Aorta (tissue), 5 donors: ENCODE measurements at places on chromosomes 1 and 21.

GRCh38 chr1:44812822-44813543 is 4.7 kb downstream of the BTBD19 start:
- DNase-seq, result peak; percentile 80

DNA sequence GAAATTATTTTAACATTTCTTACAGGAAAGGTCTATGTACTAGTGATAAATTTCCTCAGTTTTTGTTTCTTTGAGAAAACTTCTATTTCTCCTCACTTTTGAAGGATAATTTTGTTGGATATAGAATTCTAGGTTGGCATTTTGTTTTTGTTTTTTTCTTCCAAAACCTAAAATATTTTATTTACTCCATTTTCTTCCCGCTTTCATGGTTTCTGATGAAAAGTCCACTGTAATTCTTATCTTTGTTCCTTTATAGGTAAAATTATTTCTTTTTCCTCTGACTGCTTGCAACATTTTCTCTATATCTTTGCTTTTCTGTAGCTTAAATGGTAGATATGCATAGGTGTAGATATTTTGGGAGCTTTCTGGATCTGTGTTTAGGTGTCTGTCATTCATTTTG is 153.9 kb upstream of the DSCAM start:
- no peak for DNase-seq

DNA sequence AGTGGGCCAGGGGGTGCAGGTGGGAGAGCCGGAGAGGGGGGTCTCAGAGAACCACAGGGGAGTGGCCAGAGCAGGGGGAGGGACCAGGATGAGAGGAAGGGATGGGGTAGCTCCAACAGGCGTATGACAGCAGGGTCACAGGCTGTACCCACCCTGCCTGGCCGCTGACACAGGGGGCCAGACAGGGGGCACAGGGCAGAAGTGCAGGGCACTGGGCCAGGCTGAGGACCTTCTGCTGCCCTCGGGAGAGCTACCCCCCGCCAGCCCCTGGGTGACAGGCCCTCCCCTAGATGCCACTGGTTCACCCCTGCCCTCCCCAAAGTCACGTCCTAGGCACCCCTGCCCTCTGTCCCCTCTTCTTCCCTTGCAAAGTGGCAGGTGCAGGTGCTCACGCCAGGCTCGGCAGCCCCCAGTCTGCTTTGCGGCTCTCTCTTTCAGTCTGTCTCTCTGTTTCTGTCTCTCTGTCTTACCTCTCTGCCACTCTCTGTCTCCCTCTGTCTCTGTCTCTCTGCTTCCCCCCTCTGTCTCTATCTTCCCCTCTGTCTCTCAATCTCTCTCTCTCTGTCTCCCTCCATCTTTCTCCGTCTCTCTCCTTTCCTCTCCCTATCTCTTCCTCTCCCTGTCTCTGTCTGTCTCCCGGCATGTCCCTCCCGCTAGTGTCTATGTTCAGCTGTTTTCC is 48.5 kb downstream of the WNT9A start:
- DNase-seq, result peak; percentile 15

GRCh38 chr1:75986478-75986877 is 54.3 kb upstream of the ASB17 start:
- no peak for DNase-seq

DNA sequence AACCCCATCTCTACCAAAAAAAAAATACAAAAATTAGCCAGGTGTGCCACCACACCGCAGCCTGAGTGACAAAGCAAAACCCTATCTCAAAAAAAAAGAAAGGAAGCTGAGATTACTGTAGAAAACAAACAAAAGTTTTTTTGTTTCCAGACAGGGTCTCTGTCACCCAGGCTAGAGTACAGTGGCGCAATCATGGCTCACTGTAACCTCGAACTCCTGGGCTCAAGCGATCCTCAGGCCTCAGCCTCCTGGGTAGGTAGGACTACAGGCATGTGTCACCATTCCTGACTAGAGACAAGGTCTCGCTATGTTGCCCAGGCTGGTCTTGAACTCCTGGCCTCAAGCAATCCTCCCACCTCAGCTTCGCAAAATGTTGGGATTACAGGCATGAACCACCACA is 2.8 kb upstream of the PYGO2 start:
- DNase-seq, result no peak

DNA sequence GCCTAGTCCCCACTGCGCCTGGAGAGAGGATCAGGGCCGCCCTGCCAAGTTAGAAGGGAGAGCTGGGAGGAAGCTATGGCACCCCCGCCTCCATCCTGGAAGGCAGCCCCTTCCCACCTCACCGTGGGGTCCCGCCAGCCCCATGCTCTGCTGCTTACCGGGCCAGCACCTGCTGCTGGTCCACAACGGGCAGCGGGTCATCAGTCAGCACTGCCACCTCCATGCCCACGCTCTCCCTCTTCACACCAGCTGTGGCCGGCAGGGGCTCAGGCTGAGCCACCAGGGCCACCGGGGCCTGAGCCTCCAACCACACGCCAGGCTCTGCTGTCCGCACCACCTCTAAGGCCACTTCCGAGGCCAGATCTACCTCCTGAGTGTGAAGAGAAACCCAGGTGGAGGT is 23.5 kb upstream of the DDOST start:
- DNase-seq, result no peak

- DNase-seq, result no peak
Measured at GRCh38 chr1:206706806-206707366, 22.2 kb downstream of the MAPKAPK2 start.

- DNase-seq, result no peak
Measured at GRCh38 chr1:58883888-58884482, 100.1 kb upstream of the JUN start.

DNA sequence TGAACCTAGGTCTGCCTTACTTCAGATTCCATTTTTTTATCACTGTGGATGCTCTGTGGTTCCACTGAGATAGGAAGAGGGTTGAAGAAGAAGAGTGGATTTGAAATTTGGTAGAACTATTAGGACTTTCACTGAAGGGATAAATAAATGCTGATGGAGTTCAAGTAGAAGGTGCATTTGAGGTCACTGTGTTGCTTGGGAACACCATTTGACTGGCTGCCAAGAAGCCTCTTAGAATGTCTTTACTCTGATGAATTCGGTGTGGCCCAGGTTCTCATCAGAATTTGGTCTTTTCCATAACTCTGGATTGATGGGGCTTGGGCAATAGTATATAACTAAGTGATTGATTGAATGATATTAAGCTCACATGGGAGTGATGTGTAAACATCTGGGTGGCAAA is 11.9 kb downstream of the XPR1 start:
- no peak for DNase-seq

DNA sequence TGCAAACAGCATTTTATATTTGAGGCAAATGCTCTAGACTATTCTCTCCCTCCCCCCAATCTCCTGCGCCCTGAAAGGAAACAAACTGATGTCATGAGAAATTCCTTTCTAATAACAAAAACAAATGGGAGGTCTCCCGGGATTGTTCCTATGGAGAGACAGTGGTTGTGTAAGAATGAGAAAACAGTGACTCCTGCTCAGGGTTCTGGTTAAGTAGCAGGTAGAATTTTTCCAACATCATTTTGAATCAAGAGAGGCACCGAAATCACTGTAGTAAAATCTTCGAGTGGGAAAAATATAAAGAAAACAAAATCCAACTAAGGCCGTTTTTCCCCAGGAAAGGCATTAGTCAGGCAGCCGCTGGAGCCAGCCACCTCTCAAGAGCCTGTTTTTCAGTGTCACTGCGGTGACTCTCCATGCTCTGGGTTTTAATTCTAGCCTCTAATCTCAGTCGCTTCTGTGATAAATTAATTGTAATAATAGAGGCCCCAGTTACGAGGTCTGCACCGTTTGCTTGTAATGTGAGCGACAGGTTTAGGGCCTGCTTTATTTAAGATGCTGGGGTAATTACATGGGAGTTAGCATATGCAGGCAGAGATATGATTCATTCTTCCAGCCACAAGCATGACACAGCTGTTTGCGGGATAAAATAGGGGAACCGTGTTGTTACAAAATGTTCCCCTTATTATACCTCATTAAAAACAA is 80.3 kb downstream of the RNF220 start:
- DNase-seq, result no peak

DNA sequence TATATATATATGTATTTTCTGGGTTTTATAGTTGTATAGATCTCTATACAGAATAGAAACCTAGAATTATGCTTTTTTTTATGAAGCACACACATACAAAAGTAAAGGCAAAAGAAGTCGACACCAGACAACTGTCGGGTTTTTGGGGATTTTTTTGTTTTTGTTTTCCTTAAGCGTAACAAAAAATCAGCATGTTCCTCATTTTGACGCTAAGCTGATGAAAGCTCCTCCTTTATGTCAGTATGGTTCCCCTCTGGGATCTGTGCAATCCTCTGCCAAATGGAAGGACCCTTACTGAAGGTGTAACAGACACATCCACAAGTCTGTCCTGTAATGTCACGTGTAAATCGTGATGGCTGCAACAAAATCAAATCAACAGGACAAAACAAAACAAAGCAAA is 226.2 kb downstream of the RHOU start:
- DNase-seq, result no peak

DNA sequence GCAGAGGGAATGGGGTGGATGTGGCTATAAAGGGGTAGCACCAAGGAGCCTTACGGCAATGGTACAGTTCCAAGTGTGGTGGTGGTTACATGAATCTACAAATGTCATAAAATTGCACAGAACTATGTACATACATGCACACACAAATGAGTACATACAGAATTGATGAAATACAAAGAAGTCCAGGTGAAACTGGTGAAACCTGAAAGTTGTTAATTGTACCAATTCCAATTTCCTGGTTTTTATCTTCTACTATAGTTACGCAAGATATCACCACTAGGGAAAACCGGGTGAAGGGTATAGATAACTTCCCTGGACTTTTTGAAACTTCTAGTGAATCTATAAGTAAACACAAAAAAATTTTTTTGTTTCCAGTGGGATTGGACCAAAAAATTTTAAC is 18.9 kb downstream of the HSF2BP start:
- DNase-seq, result no peak

- no peak for DNase-seq
Measured at GRCh38 chr1:178057912-178058534, 35.9 kb upstream of the RASAL2 start.

DNA sequence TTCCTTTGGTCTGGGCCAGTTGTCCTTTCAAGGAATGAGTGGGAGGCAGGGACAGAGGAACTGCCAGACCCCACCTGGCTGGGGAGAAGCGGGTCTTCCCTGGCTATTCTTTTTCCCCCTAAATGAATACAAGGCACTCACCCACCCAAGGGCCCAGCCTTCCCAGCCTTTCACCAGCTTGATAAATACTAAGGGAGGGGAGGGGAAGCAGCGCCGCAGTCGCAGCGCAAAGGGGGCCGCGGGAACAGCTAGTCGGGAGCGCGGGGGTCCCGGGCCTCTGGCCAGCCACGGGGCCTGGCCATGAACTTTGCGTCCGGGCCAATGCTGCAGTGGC is 91.3 kb upstream of the VAMP3 start:
- no peak for DNase-seq

DNA sequence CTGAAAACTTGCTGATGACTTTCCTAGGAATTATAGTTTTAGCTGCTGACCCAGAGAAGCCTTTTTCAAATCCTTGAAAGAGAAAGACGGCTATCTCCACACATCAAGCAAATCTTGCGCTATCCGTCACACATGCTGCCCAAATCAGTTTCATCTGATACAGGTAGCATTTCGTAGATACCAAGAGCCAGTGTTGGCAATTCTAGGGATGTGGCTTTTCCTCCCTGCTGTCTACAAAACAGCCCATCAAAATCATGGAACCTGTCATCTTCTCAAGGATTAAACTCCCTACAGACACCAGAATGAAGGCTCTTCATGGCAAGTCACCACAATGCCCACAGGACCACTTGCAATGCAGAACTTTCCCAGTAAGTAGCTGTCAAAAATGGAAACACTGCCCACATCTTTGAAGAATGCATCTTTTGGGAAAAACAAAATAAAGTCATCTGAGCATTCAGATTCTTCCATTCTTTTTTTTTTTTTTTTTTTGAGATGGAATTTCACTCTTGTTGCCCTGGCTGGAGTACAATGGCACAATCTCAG is 10.4 kb downstream of the STX6 start:
- DNase-seq, result no peak

- DNase-seq, result no peak
Measured at GRCh38 chr1:2540816-2541492, 10.9 kb upstream of the HES5 start.

DNA sequence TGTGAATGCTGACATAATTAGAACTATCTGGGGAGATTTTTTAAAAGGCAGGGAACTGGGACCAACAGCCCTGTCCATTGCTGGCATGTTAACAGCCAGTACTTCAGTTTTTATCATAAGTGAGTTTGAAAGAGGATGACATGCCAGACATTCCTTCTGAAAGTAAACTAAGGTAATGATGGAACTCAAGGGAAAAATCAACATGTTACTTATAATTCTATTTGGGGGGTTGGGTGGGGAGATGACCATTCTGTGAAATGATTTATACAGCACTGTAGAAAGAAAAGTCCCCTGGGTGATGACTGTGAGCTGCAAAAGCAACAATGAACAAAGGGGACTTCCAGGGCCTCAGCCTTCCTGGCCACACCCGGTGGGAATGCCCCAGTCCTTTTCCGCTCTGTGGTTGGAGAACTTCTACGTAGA is 5.4 kb upstream of the LAMC2 start:
- peak; percentile 83 for DNase-seq

DNA sequence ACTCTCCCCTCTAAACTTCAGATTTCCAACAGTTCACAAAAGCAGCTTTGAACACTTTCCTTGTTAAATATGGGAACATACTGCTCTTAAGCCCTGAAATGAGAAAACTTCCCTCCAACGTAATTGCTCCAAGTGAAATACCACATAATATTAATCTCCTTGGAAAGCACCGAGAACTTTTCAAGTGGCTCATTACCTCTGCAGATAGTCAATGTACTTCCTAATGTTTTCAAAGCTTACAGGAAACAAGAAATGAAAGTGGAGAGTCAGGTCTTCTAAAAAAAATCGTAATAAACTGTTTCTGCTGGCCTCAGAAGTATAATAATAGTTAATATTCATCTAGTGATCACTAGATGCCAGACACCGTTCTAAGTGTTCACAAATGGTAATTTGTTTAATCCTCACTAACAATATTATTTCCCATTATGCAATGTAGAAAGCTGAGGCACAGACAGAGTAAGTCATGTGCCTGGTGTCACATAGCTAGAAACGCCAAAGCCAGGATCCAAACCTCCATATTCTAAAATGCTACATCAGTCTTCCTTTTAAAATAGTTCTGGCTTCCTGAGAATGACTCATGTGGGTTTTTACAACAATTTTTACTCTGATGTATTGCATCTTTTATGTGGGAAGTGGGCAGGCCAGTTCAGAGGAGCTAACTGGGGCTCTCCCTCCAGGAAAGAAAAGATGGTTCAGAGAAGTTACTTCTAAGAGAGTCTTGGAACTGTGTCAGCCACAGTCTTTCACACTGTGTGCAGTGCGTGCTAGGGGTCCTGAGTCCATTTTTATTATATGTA is 177.2 kb downstream of the PLPPR4 start:
- no peak for DNase-seq

GRCh38 chr21:43933680-43934079 is 68.7 kb downstream of the AGPAT3 start:
- no peak for DNase-seq
